ENCODE measurements at places on chromosomes 4 and X. TPM values are rescaled to one million over a fixed set of nuclear protein-coding genes. Genes with fewer than 3 reads are reported as not detected.

Gene DLG3
- 16.7 TPM for total RNA-seq

Gene SUPT20HL1
- total RNA-seq: 0.14 TPM

Gene TLR10
- total RNA-seq: not detected

Gene MAOA
- 4.8 TPM for total RNA-seq

Gene MAGEE2
- total RNA-seq: not detected

Data from smooth muscle cell of bladder (primary cell).